ENCODE measurements at places on chromosomes 5 and 9. TPM values are rescaled to one million over a fixed set of nuclear protein-coding genes. Genes with fewer than 3 reads are reported as not detected.

GRCh38 chr9:113844466-113844865, 31.6 kb upstream of the ZNF618 start:
- no peak for DNase-seq

ENTPD2 gene
- not detected for total RNA-seq

GRCh38 chr9:113581865-113582697, 118.6 kb downstream of the RGS3 start:
- peak; percentile 91 for DNase-seq

GRCh38 chr5:115379622-115380344, 83.3 kb upstream of the CCDC112 start:
- no peak for DNase-seq

DNA sequence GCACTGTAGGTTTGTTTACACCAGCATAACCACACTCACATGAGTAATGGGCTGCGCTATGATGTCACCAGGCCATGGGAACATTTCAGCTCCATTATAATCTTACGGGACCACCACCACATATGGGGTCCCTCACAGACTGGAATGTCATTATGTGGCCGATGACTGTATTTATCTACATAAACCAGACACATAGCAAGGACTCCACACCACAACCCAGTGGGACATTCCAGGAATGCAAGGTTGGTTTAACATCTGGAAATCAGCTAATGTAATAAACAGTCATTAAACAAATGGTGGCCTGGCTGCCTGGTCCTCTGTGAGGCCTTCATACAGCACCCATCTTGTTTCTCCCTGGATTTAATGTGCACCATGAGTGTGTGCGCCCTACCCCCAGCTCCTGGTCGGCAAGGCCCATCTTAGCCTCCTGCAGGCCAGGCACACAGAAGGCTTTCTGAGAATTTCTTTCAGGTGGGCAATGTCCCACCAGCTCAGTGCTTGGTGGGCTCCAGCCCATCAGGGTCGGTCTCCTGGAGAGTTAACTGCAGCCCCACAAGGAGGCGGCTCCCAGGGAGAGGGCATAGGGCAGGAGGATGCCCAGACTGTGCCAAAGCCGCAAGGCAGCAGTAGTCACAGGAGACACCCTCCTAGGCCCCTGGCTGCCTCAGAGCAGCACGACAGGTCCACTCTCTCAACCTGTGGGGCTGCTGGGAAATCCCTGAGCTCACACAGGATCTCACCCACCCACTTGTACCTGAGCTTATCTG, 35.9 kb upstream of the SARDH start:
- DNase-seq, result no peak

PCDHAC2 gene
- 2.1 TPM for total RNA-seq

PCDHGA9 gene
- total RNA-seq, result 12.2 TPM

ZNF189 gene
- total RNA-seq, result 23.5 TPM

GRCh38 chr5:74069741-74070140, 443.7 kb downstream of the ARHGEF28 start:
- no peak for DNase-seq

DNA sequence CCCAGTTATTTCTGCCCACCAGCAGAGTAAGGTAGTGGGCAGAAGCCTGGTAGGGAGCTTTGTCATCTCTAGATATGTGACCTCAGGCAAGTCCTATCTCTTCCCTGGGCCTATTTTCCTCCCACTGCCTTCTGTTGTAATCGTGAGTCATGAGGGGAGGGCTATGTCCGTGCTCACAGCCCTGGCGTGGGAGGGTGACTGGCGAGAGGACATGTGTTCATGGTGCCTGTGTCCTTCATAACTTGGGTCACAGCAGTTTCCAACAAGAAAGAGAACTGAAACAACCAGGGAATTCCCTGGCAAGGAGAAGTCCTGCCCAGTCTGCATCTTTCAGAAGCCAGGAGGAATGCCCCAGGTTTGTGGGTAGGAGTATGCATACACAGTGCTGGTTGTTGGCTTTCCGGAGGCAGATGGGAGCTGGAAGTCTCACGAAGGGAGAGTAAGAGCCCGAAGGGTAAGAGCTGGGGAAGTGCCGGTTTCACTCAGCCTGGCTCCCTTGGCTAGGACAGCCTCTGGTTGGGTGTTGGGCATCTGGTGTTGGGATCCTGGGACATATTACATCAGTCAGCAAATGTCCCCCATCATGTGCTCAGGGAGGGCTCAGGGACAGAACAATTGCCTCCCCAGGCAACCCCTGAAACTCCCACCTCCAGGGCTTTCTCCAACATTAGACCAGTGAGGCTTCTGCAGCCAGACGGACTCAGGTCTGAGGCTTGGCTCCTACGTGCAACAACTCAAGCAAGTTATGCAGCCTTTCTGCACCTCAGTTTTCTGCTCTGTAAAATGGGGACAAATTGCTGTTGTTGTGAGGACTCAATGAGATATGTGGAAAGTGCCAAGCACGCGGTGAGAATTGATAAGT, 4.3 kb upstream of the TIFAB start:
- peak; percentile 72 for DNase-seq

All from sigmoid colon (tissue), 7 donors.